Right lung (tissue), 10 donors: ENCODE measurements at places on chromosomes 7 and 10. TPM values are rescaled to one million over a fixed set of nuclear protein-coding genes. Genes with fewer than 3 reads are reported as not detected.

The VIPR2 gene
- polyA plus RNA-seq: 0.44 TPM

The GPR146 gene
- polyA plus RNA-seq: 9.4 TPM

The COL26A1 gene
- 5.9 TPM for polyA plus RNA-seq

The CYP2C19 gene
- polyA plus RNA-seq: not detected

The PTN gene
- 81.0 TPM for polyA plus RNA-seq

DNA sequence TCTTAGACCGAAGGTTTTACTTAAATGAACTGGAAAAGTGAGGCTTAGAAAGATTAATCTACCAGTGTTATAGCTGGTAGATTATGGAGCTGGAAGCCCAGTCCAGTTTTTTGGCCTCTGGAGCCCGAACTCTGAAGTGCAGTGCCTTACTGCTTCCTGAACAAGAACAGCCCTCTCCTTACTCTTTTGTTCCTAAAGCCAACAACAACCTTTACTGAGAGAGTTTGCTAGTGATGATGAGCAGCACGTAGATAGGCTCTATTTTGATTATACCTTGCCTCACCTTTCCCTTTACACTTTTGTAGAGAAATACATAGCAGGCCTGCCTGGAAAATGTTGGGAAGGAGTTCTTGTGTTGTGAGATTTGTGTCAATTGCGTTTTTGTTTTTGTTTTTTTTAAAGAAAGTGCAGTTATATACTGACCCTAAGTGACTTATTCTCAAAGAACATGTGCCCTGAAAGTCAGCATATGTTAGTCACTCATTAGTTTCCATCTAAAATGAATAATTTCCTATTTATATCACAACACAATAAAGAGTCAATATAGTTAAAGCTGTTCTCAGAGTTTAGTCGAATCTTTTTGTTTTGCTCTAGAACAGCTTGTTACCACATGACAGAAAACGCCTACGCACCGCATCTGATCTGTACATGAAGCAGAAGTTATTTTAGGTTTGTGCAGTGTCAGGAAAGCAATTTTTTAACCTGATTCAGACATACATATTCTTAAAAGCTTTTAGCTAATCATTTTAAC, 33.0 kb downstream of the PLEKHA1 start:
- no peak for DNase-seq

DNA sequence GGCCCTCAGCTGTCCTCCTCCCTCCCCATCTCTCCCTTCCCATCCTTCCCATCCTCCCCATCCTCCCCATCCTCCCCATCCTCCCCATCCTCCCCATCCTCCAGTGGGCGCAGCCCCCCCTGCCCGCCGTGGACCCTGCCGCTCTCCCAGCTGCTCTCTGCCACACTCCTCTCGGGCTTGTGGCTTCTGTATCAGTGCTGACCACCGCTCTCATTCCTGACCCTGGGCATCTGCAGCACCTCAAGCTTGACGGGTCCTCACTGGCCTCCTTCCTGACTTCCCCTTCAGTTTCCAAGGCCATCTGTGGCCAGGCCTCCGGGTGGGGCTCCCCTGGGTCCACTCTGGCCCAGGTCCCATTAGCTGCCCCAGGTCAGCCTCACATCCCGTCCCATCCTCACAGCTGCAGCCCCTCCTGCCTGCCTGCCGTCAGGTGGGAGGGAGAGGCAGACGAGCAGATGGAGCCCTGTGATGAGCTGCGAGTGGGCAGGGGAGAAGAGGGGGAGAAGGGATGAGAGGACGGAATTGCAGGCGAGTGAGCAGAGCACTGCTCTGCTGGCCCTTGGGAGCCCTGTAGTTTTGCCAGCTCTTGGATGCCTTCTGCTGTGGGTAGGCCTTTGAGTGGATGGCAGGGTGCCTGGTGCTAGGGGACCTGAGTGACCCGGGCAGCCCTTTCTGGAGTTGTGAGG, 35.7 kb downstream of the LHPP start:
- no peak for DNase-seq

DNA sequence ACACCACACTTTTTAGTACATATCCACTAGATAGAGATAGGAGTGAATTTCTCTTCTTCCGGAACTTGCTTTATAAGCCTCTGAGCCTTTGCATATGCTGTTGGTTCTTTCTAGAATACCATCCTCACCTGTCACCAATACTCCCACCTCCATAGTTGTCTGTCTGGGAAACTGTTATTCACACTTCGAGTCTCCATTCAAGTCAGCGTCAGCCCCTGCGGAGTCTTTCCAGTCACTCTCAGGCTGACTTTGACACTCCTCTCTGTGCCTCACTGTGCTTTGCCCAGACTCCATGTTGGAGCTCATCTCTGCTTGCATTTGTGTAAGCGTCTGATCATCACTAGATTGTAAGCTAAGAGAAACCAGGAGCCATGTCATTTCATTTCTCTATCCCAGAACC, 66.5 kb upstream of the NRBF2 start:
- no peak for DNase-seq

DNA sequence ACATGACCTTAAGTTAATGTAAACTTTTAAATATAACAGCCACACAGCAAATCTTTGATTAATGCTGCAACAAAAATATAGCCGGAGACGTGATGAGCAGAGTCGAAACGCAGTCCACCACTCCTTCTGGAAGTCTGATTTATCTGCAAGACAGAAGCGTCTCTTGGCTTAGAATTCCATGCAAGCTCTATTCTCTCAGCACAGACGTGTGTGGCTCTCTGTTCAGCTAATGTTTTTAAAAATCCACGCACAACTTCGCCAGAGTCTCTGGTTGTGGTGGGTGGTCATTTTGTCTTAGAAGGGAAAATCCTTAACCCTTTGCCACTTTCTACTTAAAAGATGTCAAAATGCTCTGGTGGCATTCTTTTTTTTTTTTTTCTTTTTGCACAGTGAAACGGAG, 438.0 kb upstream of the MGMT start:
- no peak for DNase-seq

DNA sequence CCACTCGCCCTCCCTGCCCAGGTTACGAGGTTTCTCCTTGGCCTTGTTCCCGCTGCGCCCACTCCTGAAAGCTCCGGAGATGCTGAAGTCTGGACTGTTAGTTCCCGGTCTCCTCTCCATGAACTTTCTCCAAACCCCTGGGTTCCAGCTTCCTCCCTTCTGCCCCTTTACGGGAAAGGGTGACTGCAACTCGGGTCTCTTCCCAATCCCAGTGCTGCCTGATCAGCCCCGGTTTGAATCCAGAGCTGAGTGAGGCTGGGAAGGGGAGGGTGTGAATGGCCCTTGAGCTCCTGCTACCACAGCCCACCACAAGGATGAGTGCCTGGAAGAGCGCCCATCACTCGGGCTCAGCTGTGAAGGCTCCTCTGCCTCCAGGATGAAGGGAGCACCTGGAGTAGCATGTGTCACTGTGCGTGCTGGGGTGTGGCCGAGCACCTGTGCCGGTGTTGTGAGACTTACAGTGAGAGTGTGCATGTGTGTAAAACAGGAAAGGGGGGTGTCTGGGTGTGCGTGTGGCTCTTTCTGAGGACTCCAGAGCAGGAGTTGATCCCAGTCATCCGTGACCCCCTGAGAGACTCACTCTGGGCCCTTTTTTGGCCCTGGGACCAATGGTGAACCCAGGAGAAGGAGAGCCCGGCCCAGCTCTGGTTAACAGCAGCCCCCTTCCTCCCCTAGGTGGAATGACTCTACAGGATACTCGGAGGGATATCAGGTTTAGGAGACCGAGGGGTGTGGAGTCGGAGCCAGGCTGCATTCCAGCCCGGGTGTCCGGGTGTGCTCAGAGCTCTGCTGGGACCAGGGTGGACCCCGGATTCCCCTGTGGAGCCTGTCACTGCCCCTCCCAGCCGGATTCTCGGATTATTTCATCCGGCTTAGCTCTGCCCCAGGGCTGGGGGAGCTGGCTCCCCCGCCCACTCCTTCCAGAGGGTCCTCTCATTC, 1.1 kb upstream of the ZNF467 start:
- no peak for DNase-seq

DNA sequence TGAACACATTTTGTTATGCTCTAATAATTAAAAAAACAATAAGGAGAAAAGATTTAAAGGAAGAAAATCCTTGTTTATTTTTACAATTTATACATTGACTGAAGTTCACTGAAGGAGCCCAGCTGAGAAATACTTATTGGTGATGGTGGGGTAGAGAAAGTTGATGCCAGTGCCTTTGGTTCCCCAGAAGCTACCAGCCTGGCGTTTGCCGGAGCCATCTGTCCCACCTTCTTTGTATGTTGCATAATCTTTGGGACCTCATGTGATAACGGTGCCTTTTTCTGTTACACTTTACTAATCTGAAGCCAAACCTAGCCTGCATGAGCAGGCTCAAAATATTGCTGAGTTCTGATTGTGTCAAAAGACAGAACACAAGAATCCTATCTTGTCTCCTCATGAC, 22.7 kb downstream of the ZNF365 start:
- no peak for DNase-seq

GRCh38 chr10:15742836-15743235, 23.1 kb upstream of the ITGA8 start:
- no peak for DNase-seq

- no peak for DNase-seq
Measured at GRCh38 chr7:139362981-139363380, 3.3 kb downstream of the LUC7L2 start.

DNA sequence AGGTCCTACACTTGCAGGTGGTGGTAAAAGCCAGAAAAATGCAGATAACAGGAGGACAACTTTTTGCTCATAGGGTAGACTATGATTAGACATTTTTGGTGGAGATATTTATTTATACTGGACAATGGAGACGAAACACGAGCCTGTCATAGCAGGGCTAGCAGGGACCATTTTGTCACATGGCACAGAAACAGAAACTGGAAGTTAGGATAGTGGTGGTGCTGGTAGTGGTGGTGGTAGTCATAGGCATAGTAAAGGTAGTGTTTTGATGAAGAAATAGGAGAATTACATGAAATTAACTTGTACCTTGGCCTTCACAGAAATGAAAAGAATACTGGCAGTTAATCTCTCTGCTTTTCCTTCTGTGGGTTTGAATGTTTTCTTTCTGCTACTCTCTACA, 8.8 kb upstream of the MGAM start:
- DNase-seq: no peak

- no peak for DNase-seq
Measured at GRCh38 chr7:25832456-25832855, 319.5 kb upstream of the NFE2L3 start.

- DNase-seq: no peak
Measured at GRCh38 chr10:78247266-78247665, 213.6 kb downstream of the RPS24 start.

- DNase-seq: no peak
Measured at GRCh38 chr10:49164559-49165188, 23.5 kb downstream of the TMEM273 start.
